Karpas-422 (cell line): ENCODE measurements at places on chromosomes 2 and 18.

DNA sequence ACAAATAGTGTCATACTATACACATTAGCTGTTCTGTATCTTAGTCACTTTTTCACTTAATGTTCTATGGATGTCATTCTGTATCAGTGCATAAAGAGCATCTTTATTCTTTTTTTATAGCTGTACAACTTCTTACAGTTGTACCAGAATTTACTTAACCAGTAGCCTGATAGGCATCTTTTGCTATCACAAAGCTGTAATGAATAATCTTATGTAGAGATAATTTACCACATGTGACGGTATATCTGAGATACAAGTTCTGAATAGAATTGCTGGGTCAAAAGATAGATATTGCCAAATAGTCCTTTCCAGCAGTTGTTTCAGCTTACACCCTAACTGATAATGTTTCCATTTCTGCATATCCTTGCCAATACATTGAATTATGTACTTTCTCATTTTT is 70.0 kb downstream of the PTRHD1 start:
- DNase-seq, result no peak

GRCh38 chr2:214066862-214067261 is 344.0 kb upstream of the VWC2L start:
- no peak for DNase-seq

- DNase-seq, result no peak
Measured at GRCh38 chr2:49153252-49153651, 1.1 kb downstream of the FSHR start.

DNA sequence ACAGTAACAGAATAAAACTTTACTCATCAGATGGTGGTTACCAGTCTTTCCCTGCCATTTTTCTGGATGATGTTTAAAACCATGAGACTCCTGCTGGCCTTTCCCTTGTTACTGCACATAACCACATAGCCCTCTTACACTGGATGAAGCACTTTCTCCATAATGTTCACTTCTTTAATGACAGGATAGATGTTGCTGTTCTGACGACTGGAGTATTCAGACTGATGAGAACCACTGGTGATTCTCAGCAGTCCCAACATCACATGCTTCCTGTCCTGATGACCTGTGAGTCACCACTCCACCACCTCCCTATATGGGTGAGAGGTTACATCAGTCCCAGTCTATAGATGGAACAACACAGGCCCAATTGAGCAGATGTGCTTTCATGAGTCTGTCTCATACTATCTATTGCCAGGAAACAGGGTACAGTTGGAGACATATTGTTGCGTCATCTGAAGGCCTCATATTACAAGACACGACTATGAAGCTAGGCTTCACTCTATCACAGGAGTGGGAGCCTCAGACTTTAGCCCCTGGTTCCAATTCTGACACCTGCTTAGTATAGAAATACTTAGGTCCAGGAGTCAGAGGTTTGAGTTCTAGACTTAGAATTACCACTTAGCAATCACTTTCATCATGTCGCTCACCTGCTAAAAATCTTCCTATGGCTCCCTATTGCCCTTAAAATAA is 145.7 kb upstream of the KLF7 start:
- peak; percentile 48 for DNase-seq
